ENCODE measurements at places on chromosomes 1 and 21.

GRCh38 chr21:44495611-44496563 is 40.6 kb downstream of the LRRC3 start:
- DNase-seq, result no peak

DNA sequence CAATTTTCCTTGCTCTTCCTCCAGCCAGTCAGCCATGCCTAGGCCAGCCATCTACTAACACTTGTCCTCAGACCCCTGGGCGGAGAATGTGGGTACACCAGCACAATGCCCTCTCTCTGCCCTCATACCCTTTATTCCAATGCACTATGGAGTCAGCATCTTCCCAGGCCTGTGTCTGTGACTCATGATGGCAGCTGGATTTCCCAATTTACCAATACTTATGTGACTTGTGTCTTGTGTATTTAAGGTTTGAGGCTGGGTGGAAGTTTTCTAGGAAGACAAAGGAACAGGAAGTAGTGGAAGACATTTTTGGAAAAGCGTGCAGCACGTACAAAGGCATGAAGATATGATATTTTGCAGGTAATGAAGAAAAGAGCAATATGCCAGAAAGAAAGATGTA is 114.3 kb downstream of the NMNAT2 start:
- no peak for DNase-seq

DNA sequence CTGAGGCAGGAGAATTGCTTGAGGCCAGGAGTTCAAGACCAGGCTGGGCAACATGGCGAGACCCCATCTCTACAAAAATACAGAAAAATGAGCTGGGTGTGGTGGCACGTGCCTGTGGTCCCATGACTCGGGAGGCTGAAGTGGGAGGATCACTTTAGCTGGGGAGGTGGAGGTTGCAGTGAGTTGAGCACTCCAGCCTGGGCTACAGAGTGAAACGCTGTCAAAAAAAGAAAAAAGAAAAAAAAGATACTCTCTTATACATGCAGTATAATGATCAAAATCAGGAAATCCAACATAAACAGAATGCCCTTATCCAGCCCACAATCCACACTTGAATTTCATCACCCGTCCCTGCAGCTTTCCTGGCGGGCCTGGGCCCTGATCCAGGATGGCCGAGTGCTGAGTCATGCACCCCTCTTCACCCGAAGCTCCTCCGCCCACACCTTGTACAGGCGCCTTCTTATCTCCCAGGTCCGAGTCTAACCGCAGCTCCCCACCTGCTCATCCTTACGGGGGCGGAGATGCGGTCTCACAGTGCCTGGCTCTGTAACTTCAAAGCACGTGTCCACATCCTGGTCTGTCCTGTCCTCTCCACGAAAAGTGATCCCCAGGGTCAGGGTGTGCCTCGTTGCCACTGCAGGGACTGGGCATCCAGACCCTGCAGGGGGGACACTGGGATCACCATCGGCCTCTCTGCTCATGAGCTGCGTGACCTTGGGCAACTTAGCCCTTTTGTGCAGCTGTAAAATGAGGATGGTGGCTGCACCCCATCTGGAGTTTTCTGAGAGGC is 120.2 kb upstream of the SLC45A1 start:
- no peak for DNase-seq

DNA sequence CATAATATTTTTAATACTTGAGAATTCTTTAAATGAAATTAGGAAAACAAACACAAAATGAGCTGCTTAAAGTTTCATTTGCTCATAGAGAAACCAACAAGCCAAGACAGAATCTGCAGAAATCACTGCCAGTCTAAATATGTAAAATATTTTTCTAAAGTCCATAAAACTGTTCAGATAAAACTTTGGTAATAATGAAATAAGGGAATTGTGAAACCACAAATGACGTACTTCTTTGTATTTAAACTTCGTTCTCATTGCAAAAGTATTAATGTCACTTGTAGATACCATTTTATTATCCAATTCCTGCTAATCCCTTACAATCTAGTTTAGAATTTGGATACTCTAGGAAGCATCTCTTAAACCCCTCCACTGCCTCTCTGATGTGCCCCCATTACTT is 234.5 kb upstream of the NEGR1 start:
- no peak for DNase-seq

DNA sequence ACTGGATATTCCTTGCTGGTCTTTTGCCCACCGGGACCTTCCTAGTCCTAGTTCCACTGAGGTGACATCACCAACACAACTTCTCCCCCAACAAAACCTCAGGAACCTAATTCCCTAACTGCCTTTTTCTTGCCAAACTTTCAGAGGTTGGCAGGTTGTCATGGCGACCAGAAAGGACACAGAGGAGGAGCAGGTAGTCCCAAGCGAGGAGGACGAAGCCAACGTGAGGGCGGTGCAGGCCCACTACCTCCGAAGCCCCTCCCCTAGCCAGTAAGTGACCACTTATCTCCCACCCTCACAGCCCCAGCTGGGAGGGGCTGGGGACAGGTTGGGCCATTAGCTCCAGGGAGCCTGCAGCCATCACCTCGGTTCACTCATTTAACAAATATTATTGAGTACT is 815 bp downstream of the STYXL2 start:
- DNase-seq, result no peak

- no peak for DNase-seq
Observed at GRCh38 chr1:228408041-228408868, 1.6 kb upstream of the TRIM11 start.

- DNase-seq, result no peak
Observed at GRCh38 chr1:150164224-150164623, 14.5 kb downstream of the PLEKHO1 start.
